Neural progenitor cell (in vitro differentiated cells): ENCODE measurements at places on chromosomes 5 and 9. TPM values are rescaled to one million over a fixed set of nuclear protein-coding genes. Genes with fewer than 3 reads are reported as not detected.

BHMT2 gene
- not detected in 2 replicates for total RNA-seq

- no peaks in the 10 kb centered on the region for H3K36me3 ChIP-seq
- H3K27ac ChIP-seq, result peak overlapping the region; percentile 22
- H3K4me1 ChIP-seq, result peaks cover 44% of the 10 kb centered on the region
- no peaks in the 10 kb centered on the region for H3K27me3 ChIP-seq
- DNase-seq, result no peak
Observed at GRCh38 chr5:180521591-180521990, 27.4 kb downstream of the CNOT6 start.

DNA sequence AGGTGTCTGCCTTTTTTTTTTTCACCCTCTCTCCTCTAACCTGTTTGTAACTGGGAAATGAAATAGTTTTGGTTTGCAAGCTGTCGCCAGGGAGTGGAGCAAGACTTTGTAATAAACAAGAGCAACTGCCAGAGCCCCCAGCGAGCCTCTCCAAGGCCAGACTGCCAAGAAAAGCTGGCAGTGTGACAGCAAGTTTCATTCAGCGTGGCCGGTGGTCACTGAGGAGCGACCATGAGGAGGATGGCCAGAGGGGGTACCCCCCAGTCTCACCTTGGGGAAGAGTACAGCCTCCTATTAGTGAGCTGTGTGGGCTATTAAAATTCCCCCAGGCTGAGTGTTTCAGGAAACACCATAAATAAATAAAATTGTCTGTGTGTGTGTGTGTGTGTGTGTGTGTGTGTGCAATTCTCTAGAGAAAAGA is 49.9 kb downstream of the ZFAND5 start:
- no peak overlapping the region for H3K27ac ChIP-seq
- peak; percentile 9 for DNase-seq
- no peak overlapping the region for H3K4me3 ChIP-seq
- H3K36me3 ChIP-seq, result no peaks in the 10 kb centered on the region

- H3K27me3 ChIP-seq, result no peaks in the 10 kb centered on the region
- H3K27ac ChIP-seq, result no peak overlapping the region
- peaks cover 12% of the 10 kb centered on the region for H3K4me1 ChIP-seq
- DNase-seq, result no peak
- no peak overlapping the region for H3K4me3 ChIP-seq
Observed at GRCh38 chr9:18997151-18997550, 35.9 kb downstream of the SAXO1 start.

DNA sequence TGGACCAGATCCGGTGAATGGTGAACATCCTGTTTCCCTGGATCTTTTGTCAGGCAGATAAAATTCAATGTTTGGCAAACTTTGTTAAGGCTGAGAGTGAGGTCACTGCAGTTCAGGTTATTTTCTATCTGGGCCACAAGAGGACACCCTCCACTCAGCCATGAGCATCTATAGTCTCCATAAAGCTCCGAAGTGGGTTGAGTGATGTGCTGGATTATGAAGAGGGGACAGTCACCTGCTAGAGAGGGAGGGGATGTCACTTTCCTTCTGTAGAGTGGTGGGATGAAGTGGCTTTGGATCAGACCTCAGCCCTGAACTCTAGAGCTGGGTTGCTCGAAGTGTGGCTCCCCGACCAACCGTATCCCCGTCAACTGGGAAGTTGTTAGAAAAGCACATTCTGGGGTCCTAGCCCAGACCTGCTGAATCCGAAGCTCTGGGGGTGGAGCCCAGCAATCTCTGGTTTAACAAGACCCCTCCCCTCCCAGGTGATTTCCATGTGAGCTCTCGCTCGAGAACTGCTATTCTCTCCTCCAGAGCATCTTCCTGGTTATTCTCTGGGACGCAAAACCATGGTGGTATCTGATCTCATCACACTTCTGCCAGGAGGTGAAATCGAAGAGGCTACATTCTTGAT is 31.8 kb upstream of the FGF1 start:
- peaks cover 4% of the 10 kb centered on the region for H3K4me1 ChIP-seq
- H3K36me3 ChIP-seq, result no peaks in the 10 kb centered on the region
- no peak overlapping the region for H3K27ac ChIP-seq

KIF12 gene
- 0.56 and 0.59 TPM in 2 replicates for total RNA-seq

- H3K36me3 ChIP-seq, result no peaks in the 10 kb centered on the region
- H3K4me3 ChIP-seq, result no peak overlapping the region
- DNase-seq, result no peak
- H3K4me1 ChIP-seq, result no peaks in the 10 kb centered on the region
Observed at GRCh38 chr5:107329850-107330249, 340.9 kb downstream of the EFNA5 start.

DNA sequence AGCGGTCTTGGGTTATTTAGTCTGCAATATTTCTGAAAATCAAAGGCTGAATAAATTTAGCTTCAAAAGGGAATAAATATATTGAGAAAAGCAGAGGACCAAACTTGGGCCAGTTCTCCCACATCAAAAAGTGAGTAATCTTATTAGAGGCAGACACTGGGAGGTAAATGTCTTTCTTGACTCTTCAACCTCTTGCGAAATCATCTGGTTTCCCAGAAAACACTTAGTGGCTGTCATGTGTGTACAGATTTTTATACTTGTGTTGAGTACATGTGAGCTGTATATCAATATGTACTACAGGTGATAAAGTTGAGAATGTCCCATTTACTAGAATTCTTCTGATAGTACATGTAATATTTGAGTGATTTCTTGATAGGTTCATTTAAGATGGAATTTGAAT is 454.9 kb downstream of the PRR16 start:
- no peak for DNase-seq
- no peaks in the 10 kb centered on the region for H3K4me1 ChIP-seq
- no peak overlapping the region for H3K4me3 ChIP-seq
- H3K27me3 ChIP-seq, result no peaks in the 10 kb centered on the region

- H3K4me3 ChIP-seq, result no peak overlapping the region
- no peaks in the 10 kb centered on the region for H3K4me1 ChIP-seq
- H3K27me3 ChIP-seq, result no peaks in the 10 kb centered on the region
- no peak overlapping the region for H3K27ac ChIP-seq
Observed at GRCh38 chr9:98894171-98894570, 49.5 kb upstream of the COL15A1 start.

DNA sequence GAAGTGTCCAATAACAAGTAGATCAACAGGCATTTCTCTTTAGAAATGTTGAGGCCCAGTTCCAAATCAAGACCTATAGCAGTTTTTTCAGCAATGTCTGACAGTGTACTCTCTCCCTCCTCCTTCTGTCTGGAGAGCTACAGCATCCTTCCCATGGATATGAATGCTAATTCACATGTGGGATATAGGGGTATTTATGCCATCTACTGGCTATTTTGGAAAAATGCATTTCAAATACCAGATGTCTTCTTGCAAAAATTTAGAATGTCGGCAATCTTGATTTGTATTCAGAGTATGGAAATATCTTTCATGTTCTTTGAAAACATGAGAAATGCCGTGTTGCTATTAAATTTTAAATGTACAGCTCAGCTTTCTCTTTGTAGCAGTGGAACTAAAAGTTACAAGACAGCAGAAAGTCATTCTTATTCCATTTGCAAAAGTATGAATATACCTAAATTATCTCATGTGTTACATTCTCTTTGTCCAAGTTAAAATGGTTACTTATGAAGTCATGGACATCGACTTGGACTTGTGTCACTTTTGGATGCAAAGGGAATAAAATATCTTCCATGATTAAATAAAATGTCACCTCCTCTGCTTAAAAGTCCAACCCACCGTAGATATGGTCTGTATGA is 647.8 kb downstream of the TAF11L14 start:
- no peak overlapping the region for H3K4me3 ChIP-seq
- H3K36me3 ChIP-seq, result no peaks in the 10 kb centered on the region
- no peak overlapping the region for H3K27ac ChIP-seq
- H3K4me1 ChIP-seq, result no peaks in the 10 kb centered on the region
- peak; percentile 25 for DNase-seq

DNA sequence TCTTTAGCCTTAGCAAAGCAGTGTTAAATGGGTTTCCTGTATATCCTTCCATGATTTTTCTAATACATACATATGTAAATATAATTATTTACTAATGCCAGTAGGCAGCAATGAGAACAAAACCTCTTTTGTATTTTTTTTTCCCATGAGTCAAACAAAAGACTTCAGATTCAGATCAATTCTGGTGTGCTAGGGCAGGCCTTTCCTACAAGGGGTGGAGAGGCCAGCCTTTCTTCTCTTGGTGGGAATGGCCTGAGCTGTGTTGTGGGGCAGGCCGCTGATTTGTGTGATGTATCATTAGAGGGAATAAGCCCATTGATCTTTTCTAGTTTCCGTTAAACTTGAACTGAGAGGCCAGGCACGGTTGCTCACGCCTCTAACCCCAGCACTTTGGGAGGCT is 115.5 kb upstream of the DMRT1 start:
- H3K27ac ChIP-seq, result no peak overlapping the region
- no peak for DNase-seq
- no peaks in the 10 kb centered on the region for H3K36me3 ChIP-seq
- H3K4me1 ChIP-seq, result no peaks in the 10 kb centered on the region

DNA sequence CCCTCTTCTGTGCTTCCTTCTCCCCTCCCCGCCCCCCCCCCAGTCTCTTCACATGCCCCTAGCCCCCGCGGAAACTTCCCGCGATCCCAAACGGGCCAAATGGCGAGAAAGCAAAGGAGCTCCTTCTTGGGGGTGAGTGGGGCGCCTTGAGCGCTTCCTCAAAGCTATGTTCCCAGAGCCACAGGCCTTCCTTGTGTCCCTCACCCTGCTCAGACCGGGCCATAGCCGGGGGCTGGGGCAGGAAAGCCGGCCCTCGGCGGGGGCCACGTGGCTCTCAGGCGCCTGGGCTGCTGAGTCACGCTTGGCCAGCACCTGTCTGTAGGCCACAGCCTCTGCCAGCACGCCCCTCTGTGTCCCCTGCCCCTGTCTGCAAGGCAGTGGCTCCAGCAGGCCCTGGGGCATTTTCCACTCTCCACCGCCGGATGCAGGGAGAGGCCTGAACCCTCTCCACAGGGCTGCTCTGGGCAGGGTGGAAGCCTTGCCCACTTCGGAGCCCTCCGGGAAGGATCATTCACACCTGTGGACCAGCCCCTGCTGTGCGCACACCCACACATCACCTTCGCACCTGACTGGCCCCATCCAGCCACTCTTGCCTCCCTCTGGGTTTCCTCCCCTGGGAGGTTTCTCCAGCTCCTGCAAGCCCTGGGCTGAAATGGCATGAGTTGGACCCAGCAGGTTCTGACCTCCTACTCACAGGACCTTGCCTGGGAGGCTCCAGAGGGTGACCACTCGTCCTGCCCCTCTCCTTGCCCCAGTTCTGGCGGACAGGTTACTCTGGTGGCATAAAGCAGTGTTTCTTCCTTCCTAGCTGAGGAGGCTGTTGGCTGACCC is 1.2 kb upstream of the SQSTM1 start:
- H3K36me3 ChIP-seq, result no peaks in the 10 kb centered on the region
- DNase-seq, result peak; percentile 58
- H3K4me1 ChIP-seq, result peaks cover 26% of the 10 kb centered on the region
- H3K27ac ChIP-seq, result no peak overlapping the region
- H3K4me3 ChIP-seq, result peak overlapping the region; percentile 27

CRHBP gene
- 0.09 and 0.51 TPM in 2 replicates for total RNA-seq

DNA sequence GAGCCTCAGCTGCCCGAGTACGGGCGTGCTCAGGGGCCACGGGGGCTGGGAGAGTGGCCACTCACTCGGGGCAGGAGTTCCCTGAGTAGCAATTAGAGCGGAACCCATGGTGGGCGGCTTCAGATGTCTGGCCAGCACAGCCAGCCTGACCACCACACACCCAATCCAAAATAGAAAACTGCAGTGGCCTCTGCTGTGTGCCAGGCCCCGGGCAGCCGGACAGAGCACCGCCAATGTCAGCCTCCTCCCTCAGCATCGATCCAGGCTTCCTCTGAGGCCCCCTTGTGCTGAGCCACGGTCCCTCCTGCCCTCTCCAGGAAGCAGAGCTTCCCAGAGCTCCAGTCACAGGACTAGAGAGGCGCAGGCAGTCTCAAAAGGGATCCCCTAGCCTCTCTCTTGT is 2.7 kb downstream of the ADAMTS2 start:
- no peaks in the 10 kb centered on the region for H3K36me3 ChIP-seq
- H3K4me3 ChIP-seq, result no peak overlapping the region
- no peak overlapping the region for H3K27ac ChIP-seq
- H3K27me3 ChIP-seq, result peaks cover 60% of the 10 kb centered on the region
- peak; percentile 55 for DNase-seq

GRCh38 chr5:157463081-157463480 is 3.1 kb downstream of the NIPAL4 start:
- H3K4me3 ChIP-seq, result no peak overlapping the region
- no peak overlapping the region for H3K27ac ChIP-seq
- no peaks in the 10 kb centered on the region for H3K36me3 ChIP-seq
- H3K4me1 ChIP-seq, result peaks cover 10% of the 10 kb centered on the region

DNA sequence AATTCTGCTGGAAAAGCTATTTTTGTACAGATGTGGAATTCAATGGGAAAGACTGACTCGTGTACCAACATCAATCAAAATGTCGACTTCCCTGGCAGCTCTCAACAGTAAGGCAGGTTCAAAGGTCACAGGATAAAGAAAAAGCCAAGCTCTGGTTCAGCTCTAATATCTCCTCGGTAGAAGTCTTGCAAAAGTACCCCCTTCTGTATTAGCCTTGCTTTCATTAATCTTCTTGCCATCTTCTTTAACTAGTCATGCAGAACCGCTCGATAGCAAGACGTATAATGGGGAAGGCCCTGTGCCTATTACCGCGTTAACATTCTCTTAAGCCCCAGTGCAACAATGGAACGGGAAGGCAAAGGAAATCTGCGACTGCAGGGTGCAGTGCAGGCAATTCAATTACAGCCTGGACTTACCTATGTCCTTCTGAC is 201.2 kb downstream of the GAPVD1 start:
- H3K27ac ChIP-seq, result no peak overlapping the region
- H3K27me3 ChIP-seq, result no peaks in the 10 kb centered on the region
- peaks cover 58% of the 10 kb centered on the region for H3K4me1 ChIP-seq
- no peak overlapping the region for H3K4me3 ChIP-seq
- peaks cover 6% of the 10 kb centered on the region for H3K36me3 ChIP-seq

- H3K27ac ChIP-seq, result no peak overlapping the region
- no peak for DNase-seq
- no peaks in the 10 kb centered on the region for H3K4me1 ChIP-seq
- no peak overlapping the region for H3K4me3 ChIP-seq
- H3K36me3 ChIP-seq, result no peaks in the 10 kb centered on the region
- peaks cover 61% of the 10 kb centered on the region for H3K27me3 ChIP-seq
Observed at GRCh38 chr9:122403381-122404000, 32.7 kb downstream of the PTGS1 start.

- H3K36me3 ChIP-seq, result no peaks in the 10 kb centered on the region
- no peak overlapping the region for H3K4me3 ChIP-seq
- no peaks in the 10 kb centered on the region for H3K4me1 ChIP-seq
- DNase-seq, result no peak
Observed at GRCh38 chr9:110700953-110701352, 32.4 kb downstream of the MUSK start.

- DNase-seq, result no peak
- H3K4me1 ChIP-seq, result no peaks in the 10 kb centered on the region
- H3K4me3 ChIP-seq, result no peak overlapping the region
- H3K27ac ChIP-seq, result no peak overlapping the region
Observed at GRCh38 chr9:17958363-17958762, 379.5 kb downstream of the SH3GL2 start.

DNA sequence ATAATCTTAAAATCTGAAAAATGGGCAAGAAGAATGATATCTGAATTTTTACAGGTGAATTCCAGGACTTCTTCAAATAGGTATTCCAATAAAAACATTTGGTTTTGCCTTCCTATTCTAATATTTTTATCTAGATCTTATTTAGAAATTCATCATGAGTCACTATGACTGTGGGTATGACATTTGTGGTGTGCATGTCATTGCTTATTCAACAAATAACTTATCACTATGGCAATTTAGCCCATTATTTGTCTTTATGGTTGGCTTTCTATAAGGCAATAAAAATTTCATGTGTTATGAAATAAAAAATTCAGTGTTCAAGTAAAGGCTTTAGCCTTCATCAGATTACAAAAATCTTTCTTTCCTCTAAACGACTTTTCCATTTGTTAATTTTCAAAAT is 1139.6 kb upstream of the NUDT12 start:
- H3K4me3 ChIP-seq, result no peak overlapping the region
- no peaks in the 10 kb centered on the region for H3K27me3 ChIP-seq
- no peak overlapping the region for H3K27ac ChIP-seq
- H3K36me3 ChIP-seq, result no peaks in the 10 kb centered on the region
